ENCODE measurements at places on chromosomes 12 and 14.

GRCh38 chr12:102573237-102573636, 92.9 kb upstream of the IGF1 start:
- H3K27ac ChIP-seq: no peak overlapping the region
- no peak overlapping the region for H3K4me3 ChIP-seq
- no peaks in the 10 kb centered on the region for H3K27me3 ChIP-seq
- H3K36me3 ChIP-seq: no peaks in the 10 kb centered on the region
- DNase-seq: no peak

GRCh38 chr14:70821584-70822529, 12.5 kb upstream of the MAP3K9 start:
- peaks cover 6% of the 10 kb centered on the region for H3K27me3 ChIP-seq
- DNase-seq: peak; percentile 45
- H3K27ac ChIP-seq: no peak overlapping the region
- peak overlapping the region; percentile 64 for H3K4me3 ChIP-seq

DNA sequence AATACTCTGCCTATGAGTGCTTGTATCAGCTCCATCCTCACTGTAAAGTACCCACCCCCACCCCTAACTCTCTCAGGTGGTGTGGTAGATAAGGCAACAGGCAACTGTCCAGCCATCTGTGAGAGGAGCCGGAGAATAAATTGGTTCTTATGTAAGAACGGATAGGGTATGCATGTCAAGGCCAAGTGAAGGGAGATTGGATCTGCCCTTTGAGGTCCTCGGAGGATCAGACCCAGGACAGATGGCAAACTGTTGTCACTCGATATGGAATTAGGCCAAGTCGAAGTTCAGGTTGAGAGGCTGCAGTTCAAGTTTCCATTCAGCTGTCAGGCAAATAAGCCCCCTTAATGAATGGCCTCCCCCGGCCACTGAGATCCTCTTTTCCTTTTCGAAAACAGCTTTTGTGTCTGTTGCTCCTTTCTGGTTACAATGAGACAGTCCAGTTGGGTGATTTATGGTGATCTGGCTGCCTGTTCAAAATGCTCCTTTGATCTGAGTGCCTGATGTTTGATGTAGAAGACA, 120.3 kb downstream of the VRK1 start:
- no peak for DNase-seq
- H3K36me3 ChIP-seq: no peaks in the 10 kb centered on the region
- no peak overlapping the region for H3K4me3 ChIP-seq
- H3K27me3 ChIP-seq: no peaks in the 10 kb centered on the region
- peaks cover under 1% of the 10 kb centered on the region for H3K4me1 ChIP-seq

GRCh38 chr14:89202413-89203190, 214.4 kb downstream of the FOXN3 start:
- no peaks in the 10 kb centered on the region for H3K27me3 ChIP-seq
- H3K4me3 ChIP-seq: no peak overlapping the region
- H3K27ac ChIP-seq: no peak overlapping the region
- DNase-seq: no peak

DNA sequence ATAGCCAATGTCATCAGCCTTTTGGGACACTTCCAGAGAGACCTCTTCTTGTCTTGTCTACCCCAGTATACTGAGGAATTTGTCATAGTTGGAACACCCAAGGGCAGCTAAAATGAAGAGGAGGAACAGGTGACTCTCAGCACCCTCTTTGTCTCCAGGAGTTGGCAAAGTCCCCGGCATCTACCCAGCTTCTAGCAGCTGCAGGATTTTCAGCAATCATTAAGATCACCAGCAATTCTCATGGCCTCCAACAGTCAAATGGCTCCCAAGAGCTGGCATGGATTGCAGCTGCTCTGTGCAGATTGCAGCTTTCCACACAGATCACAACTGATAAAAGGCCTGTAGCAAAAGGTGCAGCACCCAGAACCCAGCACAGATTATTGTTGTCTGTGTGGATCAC, 32.9 kb downstream of the RERGL start:
- H3K27me3 ChIP-seq: no peaks in the 10 kb centered on the region
- no peaks in the 10 kb centered on the region for H3K36me3 ChIP-seq
- DNase-seq: no peak
- no peaks in the 10 kb centered on the region for H3K4me1 ChIP-seq
- no peak overlapping the region for H3K4me3 ChIP-seq

DNA sequence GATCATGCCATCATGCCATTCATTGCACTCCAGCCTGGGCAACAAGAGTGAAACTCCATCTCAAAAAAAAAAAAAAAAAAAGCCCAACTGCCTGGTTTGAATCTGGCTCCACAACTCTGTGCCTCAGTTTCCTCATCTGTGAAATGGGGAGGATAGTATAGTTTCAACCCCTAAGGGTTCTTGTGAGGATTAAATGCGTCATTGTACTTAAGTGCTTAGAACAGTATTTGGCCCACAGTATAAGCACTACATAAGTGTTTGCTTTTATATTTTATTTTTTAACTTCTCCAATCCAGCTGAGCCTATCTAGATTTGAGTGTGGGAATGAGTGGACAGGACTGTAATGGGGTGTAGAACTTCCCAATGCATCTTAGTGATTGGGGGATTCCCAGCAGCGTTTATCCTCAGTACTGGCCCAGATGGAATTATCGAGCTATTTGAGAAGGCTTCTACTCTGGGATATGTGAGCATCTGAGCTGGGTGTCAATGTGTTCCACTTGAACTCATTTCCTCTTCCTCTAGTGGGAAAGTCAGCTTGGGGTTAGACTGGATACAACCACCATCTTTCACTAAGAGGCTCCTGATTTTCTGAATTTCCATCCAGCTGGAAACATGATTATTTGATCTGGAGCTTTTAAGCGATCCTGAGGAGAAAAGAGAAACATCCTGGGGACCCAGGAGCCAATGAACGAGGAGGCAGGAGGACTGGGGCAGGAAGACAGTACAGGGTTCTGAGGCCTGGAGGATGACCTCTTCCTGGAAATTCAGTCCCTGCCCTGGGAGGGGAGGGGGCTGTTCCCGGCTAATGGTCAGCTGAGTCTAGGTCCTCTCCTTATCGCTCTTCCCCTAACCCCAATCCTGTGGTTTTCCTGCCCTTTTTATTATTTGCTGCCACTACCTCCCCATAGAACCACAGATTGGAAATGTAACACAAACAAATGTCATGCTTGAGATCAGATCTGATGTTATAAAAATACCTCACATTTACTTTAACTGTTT, 9.3 kb upstream of the ESPL1 start:
- H3K4me3 ChIP-seq: no peak overlapping the region
- H3K27me3 ChIP-seq: no peaks in the 10 kb centered on the region
- no peak for DNase-seq
- no peaks in the 10 kb centered on the region for H3K36me3 ChIP-seq
- peaks cover 22% of the 10 kb centered on the region for H3K4me1 ChIP-seq
- H3K27ac ChIP-seq: no peak overlapping the region

- no peak overlapping the region for H3K4me3 ChIP-seq
- H3K4me1 ChIP-seq: no peaks in the 10 kb centered on the region
- no peaks in the 10 kb centered on the region for H3K36me3 ChIP-seq
- H3K27ac ChIP-seq: peak overlapping the region; percentile 31
These were observed 845 bp upstream of the COCH start for GRCh38 chr14:30873308-30874119.

- no peaks in the 10 kb centered on the region for H3K27me3 ChIP-seq
- no peak for DNase-seq
- H3K4me3 ChIP-seq: no peak overlapping the region
- H3K4me1 ChIP-seq: no peaks in the 10 kb centered on the region
These were observed 21.0 kb upstream of the ITPR2 start for GRCh38 chr12:26854031-26854390.

GRCh38 chr14:26401179-26401968, 196.5 kb downstream of the NOVA1 start:
- H3K4me1 ChIP-seq: no peaks in the 10 kb centered on the region
- no peak for DNase-seq

DNA sequence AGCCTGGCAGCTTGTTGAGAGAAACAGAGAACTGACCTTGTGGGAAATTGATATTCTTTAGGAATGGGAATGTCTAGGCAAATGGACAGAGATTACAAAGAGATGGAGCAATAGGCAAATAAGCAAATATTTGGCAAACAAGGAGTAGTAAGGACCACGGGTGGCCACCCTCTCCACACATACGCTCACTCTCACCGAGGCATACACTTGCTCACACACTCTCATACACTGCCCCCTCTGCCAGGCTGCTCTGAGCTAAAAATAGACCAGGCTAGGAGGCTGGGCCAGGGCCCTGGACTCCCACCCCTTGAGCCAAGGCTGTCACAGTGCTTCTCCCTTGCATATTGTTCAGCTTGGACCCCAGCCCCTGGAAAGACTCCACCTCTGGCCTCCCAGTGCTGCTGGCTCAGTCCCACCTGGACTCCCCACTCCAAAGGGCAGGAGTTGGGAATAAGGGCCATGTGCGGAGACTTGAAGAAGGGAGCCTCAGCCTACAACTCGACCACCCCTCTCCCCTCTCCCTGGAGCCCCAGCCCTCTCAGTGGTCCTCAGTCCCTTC, 1.1 kb downstream of the PPP1R1A start:
- peaks cover 4% of the 10 kb centered on the region for H3K4me1 ChIP-seq
- no peak overlapping the region for H3K27ac ChIP-seq
- no peaks in the 10 kb centered on the region for H3K36me3 ChIP-seq
- DNase-seq: no peak
- peaks cover 44% of the 10 kb centered on the region for H3K27me3 ChIP-seq

- H3K4me1 ChIP-seq: peaks cover 9% of the 10 kb centered on the region
- peak; percentile 18 for DNase-seq
- H3K27me3 ChIP-seq: no peaks in the 10 kb centered on the region
- H3K36me3 ChIP-seq: no peaks in the 10 kb centered on the region
These were observed 6.2 kb upstream of the OAS1 start for GRCh38 chr12:112900298-112901145.

DNA sequence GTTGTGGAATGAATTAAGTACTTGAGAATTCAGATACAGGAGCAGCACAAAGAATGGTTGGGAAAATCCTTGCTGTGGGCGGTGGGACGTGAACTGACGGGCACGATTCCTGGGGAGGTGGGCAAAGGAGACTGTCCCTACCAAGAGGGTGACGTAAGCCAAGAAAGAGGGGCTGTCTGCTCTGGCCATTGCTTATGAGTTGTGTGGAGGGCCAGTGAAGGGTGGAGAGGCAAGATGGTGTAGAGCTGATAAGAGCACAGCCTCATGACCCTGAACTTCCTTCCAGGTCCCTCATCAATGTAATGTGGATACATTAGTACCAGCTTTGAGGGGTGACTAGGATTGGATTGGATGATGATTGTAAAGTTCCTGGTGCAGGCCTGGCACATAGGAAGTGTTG, 50.2 kb downstream of the WDR20 start:
- no peak overlapping the region for H3K27ac ChIP-seq
- no peaks in the 10 kb centered on the region for H3K27me3 ChIP-seq
- peaks cover 14% of the 10 kb centered on the region for H3K4me1 ChIP-seq
- no peak overlapping the region for H3K4me3 ChIP-seq

DNA sequence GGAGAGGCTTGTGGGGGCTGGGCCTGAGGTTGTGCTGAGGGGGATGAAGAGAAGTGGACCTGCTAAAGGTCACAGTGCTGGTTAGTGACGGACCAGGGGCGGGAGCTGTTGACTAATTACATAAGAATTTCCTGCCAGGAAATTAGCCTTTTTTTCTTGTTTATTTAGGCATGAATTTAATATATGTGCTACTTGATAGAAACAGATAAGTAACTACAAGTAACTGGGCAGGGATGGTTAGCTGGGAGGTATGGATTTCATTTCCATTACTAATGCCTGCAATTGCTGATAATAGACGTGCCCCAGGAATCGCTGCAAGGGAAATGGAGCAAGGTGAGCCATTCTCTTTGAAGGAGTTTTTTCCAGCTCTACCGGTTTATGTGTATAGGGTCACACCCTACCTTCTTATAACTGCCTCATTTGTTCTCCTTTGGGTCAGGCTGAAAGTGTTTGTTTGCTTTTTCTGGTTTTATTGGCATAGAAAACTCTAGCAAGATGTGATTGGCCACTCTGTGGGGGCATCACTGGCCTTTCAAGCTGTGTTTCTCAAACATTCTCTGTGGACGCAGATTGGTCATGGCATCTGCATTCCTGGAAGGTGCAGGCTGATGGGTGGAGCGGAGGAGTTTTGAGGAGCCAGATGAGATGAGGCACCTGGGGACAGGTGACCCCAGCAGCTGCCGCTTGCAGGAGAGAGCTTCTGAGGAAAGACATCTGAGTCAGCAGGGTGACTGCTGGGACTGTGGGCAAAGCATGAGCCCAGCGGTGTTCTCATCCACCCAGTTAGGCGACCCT, 19.0 kb upstream of the GPRC5A start:
- H3K36me3 ChIP-seq: no peaks in the 10 kb centered on the region
- H3K4me3 ChIP-seq: no peak overlapping the region
- no peak overlapping the region for H3K27ac ChIP-seq

GRCh38 chr14:31024577-31025366, 677 bp upstream of the AP4S1 start:
- peak; percentile 2 for DNase-seq
- H3K27ac ChIP-seq: peak overlapping the region; percentile 79
- peak overlapping the region; percentile 78 for H3K4me3 ChIP-seq

- no peak for DNase-seq
- H3K4me3 ChIP-seq: no peak overlapping the region
- peaks cover 4% of the 10 kb centered on the region for H3K4me1 ChIP-seq
- H3K27me3 ChIP-seq: peaks cover 37% of the 10 kb centered on the region
These were observed 74.6 kb upstream of the TBX5 start for GRCh38 chr12:114480337-114481199.

DNA sequence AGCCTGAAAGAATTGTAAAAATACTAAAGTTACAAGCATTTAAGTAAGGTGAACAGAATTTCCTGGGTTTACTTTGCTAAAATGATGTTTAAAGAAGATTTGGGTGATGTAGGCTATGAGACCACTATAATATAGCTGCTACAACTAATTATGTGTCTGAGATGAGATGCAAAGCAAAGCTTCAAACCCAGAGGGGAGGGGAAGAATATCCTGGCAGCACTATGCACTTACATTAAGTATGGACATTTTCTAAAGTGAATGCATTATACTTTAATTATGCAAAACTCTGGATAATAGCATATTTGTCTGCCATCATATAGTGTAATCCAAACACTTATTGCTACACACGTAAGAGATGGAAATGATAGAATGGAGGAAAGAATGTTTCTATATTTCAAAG, 1003.7 kb downstream of the GALC start:
- no peak for DNase-seq
- H3K27ac ChIP-seq: no peak overlapping the region
- no peak overlapping the region for H3K4me3 ChIP-seq
- H3K4me1 ChIP-seq: no peaks in the 10 kb centered on the region

DNA sequence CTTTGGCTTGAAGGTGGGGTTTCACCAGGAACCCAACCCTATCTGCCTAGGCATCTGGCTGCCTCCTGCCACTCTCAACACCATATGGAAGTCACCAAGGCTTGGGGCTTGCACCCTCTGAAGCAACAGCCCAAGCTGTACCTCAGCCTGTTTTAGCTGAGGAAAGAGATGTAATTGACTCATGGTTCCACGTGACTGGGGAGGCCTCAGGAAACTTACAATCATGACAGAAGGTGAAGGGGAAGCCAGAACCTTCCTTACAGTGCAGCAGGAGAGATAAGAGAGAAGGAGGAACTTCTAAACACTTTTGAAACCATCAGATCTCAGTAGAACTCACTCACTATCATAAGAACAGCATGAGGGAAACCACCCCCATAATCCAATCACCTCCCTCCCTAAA, 26.9 kb downstream of the GLIPR1L1 start:
- DNase-seq: no peak
- no peaks in the 10 kb centered on the region for H3K4me1 ChIP-seq
- no peak overlapping the region for H3K27ac ChIP-seq
- no peak overlapping the region for H3K4me3 ChIP-seq

- DNase-seq: no peak
- H3K27ac ChIP-seq: no peak overlapping the region
- H3K4me1 ChIP-seq: peaks cover 13% of the 10 kb centered on the region
- H3K27me3 ChIP-seq: no peaks in the 10 kb centered on the region
These were observed 69.7 kb downstream of the ARF6 start for GRCh38 chr14:49962621-49963020.

All from CD8-positive, alpha-beta memory T cell (primary cell).